ENCODE measurements at places on chromosomes 5 and 9.

- no peak for DNase-seq
These were observed 15.4 kb upstream of the SMIM15 start for GRCh38 chr5:61177716-61178115.

DNA sequence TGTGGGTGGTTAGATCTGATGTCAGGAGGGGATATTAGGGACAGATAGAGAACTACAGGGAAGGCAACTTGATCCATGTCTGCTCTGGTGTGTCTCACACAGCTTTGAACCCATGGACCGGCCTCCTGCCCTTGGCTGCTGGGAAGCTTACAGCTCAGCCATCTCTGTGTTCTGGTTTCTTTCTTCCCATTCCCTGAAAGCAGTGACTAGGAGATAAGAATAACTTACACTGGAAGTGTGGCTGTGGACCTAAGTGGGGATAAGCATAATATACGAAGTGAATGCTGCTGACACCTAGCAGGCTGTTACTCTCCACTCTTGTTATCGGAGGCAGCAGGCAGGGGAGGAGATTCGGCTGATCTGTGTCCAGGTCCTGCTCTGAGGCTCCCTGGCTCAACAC lies 282.3 kb upstream of the TUT7 start:
- no peak for DNase-seq

DNA sequence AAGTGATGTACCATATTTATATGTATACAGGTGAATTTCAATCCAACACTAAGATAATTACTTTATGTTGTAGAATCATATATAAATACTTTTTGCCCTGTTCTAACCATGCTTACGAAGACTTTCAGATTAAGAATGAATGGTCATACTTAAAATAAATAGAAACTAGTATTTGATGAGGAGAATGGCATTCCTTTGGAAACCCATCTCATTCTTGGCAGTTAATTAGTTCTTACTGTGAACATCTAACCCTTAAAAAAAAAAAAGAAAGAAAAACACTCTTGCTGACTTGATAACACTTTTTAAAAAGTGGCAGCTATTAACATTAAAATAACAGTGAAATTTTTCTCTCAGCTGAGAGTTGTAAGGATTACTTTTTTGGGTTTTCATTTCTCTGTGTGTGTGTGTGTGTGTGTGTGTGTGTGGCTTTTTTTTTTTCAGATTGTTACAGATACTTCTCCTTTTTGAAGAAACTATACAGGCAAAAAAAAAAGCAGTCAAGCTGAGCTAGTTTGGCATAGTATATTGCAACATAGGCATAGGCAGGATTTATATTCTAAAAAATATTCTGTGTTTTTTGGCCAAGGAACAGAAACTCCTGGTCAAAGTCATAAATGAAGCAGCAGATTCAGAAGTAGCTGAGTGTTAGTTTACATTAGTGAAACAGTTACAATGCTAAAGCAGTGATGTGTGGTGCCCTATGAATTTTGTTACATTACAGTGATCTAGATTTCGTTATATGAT lies 163.5 kb downstream of the CD180 start:
- DNase-seq = no peak

- DNase-seq = no peak
These were observed 130.6 kb upstream of the ANKH start for GRCh38 chr5:15002173-15002572.

DNA sequence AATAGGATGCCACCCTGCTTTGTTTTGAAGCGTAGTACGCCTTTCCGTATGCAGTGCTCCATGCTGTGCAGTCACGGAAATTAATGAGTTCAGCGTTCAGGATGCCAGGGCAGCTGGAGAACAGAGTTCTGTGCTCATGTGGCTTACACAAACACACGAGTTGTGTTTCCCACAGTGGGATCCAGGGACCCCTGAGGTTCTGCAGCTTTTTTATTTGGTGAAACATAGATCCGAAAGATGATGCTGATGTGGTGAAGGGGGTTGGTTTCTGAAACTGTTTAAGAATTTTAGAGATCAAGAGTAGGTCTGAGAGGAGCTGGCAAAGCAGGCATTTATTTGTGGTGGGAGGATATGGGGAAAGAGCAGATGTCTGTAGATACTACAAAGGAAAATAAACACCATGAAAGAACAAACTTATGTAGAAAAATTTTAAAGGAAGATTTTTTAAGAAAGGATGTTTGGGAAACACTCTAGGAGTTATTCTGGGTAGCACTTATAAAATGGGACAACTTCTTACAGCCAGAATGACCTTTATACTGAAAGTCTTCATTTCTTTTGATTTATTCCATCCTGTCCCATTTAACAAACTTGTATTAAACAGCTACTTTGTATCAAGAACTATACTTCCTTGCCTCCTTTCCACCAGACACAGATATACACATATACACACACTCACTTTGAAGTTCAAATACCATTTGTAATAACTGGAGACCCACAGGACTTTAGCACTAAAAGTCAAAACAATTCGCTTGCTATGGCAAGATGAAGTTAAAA lies 52.7 kb downstream of the ITGA1 start:
- no peak for DNase-seq

DNA sequence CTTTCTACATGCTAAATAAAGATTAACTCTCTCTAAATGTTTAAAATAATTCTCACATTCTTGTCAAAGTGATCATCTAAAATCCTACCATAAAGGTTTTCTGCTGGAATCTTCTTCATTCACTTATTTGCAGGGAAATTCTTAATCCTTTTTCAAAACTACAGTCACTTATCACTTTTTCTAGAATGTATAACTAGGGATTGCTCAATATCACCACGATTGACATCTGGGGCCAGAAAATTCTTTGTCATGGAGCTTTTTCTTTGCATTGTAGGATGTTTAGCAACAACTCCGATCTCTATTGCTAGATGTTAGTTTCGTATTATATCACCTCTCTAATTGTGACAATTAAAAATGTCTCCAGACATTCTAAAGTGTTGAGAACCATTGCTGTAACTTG lies 344.9 kb upstream of the PIK3R1 start:
- no peak for DNase-seq

- no peak for DNase-seq
These were observed 7.4 kb downstream of the DMRTA1 start for GRCh38 chr9:22454016-22454415.

- DNase-seq = no peak
These were observed 272.4 kb downstream of the ARRDC3 start for GRCh38 chr5:91110686-91111085.

GRCh38 chr5:128483738-128484137 lies 54.3 kb downstream of the FBN2 start:
- DNase-seq = no peak

DNA sequence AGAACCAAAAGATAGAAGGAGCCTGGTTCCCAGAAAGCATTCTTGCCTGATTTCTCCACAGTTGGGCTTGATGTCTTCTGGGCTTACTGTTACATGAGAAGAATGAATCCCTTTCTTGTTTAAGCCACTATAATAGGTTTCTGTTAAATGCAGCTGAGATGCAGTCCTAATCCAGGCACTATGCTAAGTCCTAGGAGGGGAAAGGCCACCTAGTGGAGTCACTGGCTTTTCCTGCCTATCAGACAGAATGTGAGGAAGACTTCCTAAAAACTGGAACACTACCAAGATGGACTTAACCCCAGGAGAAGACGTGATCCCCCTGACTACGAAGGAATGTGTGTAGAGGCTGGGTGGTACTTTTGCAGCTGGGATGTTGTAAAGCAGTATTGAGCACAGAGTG lies 34.3 kb upstream of the FSD1L start:
- no peak for DNase-seq

DNA sequence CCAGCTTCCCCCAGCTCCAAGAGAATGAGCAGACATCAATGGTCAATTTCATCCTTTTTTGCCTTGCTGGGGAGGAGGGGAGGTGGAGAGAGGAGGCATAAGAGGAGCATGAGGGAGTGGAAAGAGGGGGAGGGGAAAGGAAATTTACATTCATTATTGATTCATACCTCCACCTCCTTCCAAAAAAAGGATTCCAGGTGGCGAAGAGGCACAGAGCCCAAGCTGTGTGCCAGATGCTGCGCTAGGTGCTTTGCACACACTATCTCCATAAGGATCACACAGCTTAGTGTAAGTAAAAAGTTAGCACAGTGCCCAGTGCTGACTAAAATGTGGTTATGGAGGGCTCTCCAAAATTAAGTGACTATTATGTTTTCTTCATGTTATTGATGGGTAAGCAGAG lies 11.0 kb downstream of the ASTN2 start:
- DNase-seq = no peak

GRCh38 chr9:107898761-107899160 lies 409.2 kb upstream of the KLF4 start:
- no peak for DNase-seq

All from activated naive CD4-positive, alpha-beta T cell treated with anti-CD3 and anti-CD28 coated beads, Interleukin-2, amount 50 U/mL, for 16 hours (primary cell).